Activated CD4-positive, alpha-beta T cell treated with anti-CD3 and anti-CD28 coated beads, Interleukin-2, amount 50 U/mL, for 4 hours (primary cell): ENCODE measurements at places on chromosomes 3 and 15.

GRCh38 chr15:77870195-77871065 lies 207.1 kb downstream of the TBC1D2B start:
- DNase-seq = peak; percentile 23

DNA sequence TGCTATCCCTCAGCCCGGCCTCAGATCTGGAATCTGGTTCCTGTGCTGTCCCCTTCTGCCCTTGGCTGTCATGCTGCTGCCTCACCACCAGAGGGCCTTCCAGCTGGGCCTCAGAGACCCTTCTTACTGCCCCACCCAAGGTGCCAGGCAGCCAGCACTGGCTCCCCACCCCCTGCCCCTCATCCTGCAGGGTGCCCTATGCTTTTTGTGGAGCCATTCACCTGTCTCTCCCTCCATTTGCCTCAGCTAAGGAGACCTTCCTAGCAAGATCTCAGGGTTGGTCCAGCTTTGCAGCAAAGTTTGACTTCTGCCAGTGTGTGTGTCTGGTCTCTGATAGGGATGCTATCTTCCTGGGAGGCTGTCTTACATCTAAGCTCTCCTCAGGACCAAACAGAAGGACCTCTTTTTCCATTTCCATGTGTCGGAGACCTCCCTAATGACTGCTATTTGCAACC lies 1.9 kb upstream of the VWA5B2 start:
- peak; percentile 46 for DNase-seq

DNA sequence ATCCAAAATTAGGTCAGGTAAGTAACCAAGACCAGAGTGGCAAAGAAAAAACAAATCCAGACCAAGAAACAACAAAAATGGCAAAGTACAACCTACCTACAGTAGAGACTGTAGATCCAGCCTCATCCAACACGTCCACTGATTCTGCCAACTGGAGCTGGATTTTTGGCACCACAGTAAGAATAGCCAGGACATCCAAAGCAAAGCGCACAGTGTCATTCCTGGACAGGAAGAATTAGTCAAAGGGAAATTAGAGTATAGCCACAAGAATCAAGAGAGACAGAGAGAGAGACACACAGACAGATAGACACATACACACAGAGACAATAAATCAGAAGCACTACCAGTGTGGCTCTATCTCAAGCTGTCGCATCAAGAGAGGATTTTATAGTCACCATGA lies 31.1 kb downstream of the RBM15B start:
- no peak for DNase-seq

- no peak for DNase-seq
These were observed 20.0 kb upstream of the SLC25A26 start for GRCh38 chr3:66200786-66201185.

- no peak for DNase-seq
These were observed 10.7 kb upstream of the SLC22A13 start for GRCh38 chr3:38254872-38255271.

DNA sequence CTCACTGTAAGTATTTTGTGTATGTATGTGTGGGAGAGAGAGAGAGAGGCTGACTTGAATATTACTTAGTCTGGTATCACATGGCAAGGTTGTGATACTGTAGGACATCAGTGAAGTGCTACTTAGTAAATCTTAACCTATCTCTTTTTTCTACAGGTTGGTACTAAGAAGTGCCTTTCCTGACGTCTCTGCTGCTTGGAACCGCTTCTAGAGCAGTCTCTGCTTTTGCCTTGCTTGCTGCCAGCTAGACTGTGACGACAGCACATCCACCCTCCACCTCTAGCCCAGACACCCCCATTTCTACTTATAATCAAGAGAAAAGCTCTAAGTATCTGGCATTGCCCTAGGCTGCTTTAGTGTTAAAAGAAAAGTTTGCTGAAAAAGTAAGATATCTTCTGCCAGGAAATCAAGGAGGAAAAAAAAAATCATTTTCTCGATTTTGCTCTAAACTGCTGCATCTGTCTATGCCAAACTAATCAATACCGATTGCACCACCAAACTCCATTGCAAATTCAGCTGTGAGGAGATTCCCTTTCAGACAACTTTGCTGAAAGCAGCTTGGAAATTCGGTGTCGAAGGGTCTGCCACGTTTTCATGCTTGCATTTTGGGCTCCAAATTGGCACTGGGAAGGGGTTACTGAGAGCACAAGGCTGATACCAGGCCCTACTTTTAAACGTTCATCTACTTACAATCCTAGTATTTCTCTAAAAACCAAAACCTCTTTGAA lies 30.7 kb downstream of the MBNL1 start:
- DNase-seq = no peak

- no peak for DNase-seq
These were observed 838.3 kb downstream of the VGLL3 start for GRCh38 chr3:86152620-86153019.

- DNase-seq = no peak
These were observed 32.4 kb upstream of the LDHAL6B start for GRCh38 chr15:59174151-59174834.

- DNase-seq = no peak
These were observed 773.1 kb upstream of the NR2F2 start for GRCh38 chr15:95557226-95558046.
